ENCODE measurements at places on chromosomes 2 and 18. TPM values are rescaled to one million over a fixed set of nuclear protein-coding genes. Genes with fewer than 3 reads are reported as not detected.

The GALNT5 gene
- polyA plus RNA-seq = not detected

The MORN2 gene
- 1.9 TPM for polyA plus RNA-seq

The SERPINB8 gene
- polyA plus RNA-seq = 14.4 TPM

The MOGAT1 gene
- polyA plus RNA-seq = not detected

The ERBB4 gene
- not detected for polyA plus RNA-seq

The CDK5R2 gene
- not detected for polyA plus RNA-seq

The EMX1 gene
- not detected for polyA plus RNA-seq

The PID1 gene
- polyA plus RNA-seq = 0.10 TPM

The TNFRSF11A gene
- polyA plus RNA-seq = 0.01 TPM

The COBLL1 gene
- polyA plus RNA-seq = 29.0 TPM

The FAP gene
- not detected for polyA plus RNA-seq

The USP14 gene
- 14.2 TPM for polyA plus RNA-seq

The CPS1 gene
- 0.07 TPM for polyA plus RNA-seq

The NMUR1 gene
- 0.33 TPM for polyA plus RNA-seq

The NYAP2 gene
- 0.12 TPM for polyA plus RNA-seq

The ABHD1 gene
- 2.7 TPM for polyA plus RNA-seq

The TUBB8B gene
- 6.3 TPM for polyA plus RNA-seq

The RAX gene
- not detected for polyA plus RNA-seq

The MC4R gene
- polyA plus RNA-seq = not detected

The PAX8 gene
- 0.45 TPM for polyA plus RNA-seq

The SNED1 gene
- polyA plus RNA-seq = 25.5 TPM

The CFC1 gene
- polyA plus RNA-seq = not detected

The SIX2 gene
- polyA plus RNA-seq = not detected

The DNAH7 gene
- 0.01 TPM for polyA plus RNA-seq

The RASGRP3 gene
- 241 TPM for polyA plus RNA-seq

The GNLY gene
- 18.1 TPM for polyA plus RNA-seq

The SCN7A gene
- 0.01 TPM for polyA plus RNA-seq

The CDH19 gene
- not detected for polyA plus RNA-seq

The REEP1 gene
- not detected for polyA plus RNA-seq

The SERPINB7 gene
- polyA plus RNA-seq = not detected

The HES6 gene
- polyA plus RNA-seq = 6.5 TPM

The LBX2 gene
- not detected for polyA plus RNA-seq

The NR4A2 gene
- 177 TPM for polyA plus RNA-seq

The ZNF521 gene
- not detected for polyA plus RNA-seq

The PLGLB2 gene
- 2.0 TPM for polyA plus RNA-seq

The FIGN gene
- not detected for polyA plus RNA-seq

The DSG4 gene
- not detected for polyA plus RNA-seq

The ANKRD53 gene
- 0.84 TPM for polyA plus RNA-seq

The ACADL gene
- polyA plus RNA-seq = not detected

The SLC5A7 gene
- not detected for polyA plus RNA-seq

The IFIH1 gene
- polyA plus RNA-seq = 29.5 TPM

The TMEM198 gene
- polyA plus RNA-seq = 2.3 TPM

The C1GALT1C1L gene
- polyA plus RNA-seq = not detected

The PLEKHH2 gene
- polyA plus RNA-seq = 0.23 TPM

The WIPF1 gene
- 137 TPM for polyA plus RNA-seq

All from B cell (primary cell).